HFFc6 (cell line): ENCODE measurements at places on chromosomes 11 and 22. TPM values are rescaled to one million over a fixed set of nuclear protein-coding genes. Genes with fewer than 3 reads are reported as not detected.

GRCh38 chr11:43988040-43988817 lies 45.8 kb downstream of the C11orf96 start:
- peaks cover 5% of the 10 kb centered on the region for H3K27me3 ChIP-seq
- peak overlapping the region; percentile 67; the same call in 1 of the 2 replicates for H3K4me3 ChIP-seq
- no peak overlapping the region for H3K27ac ChIP-seq

GRCh38 chr11:95516786-95517185 lies 272.8 kb downstream of the FAM76B start:
- H3K27me3 ChIP-seq: no peaks in the 10 kb centered on the region
- DNase-seq: no peak
- H3K36me3 ChIP-seq: no peaks in the 10 kb centered on the region; the same call in 1 of the 2 replicates
- H3K4me1 ChIP-seq: no peaks in the 10 kb centered on the region
- no peak overlapping the region for H3K27ac ChIP-seq

DNA sequence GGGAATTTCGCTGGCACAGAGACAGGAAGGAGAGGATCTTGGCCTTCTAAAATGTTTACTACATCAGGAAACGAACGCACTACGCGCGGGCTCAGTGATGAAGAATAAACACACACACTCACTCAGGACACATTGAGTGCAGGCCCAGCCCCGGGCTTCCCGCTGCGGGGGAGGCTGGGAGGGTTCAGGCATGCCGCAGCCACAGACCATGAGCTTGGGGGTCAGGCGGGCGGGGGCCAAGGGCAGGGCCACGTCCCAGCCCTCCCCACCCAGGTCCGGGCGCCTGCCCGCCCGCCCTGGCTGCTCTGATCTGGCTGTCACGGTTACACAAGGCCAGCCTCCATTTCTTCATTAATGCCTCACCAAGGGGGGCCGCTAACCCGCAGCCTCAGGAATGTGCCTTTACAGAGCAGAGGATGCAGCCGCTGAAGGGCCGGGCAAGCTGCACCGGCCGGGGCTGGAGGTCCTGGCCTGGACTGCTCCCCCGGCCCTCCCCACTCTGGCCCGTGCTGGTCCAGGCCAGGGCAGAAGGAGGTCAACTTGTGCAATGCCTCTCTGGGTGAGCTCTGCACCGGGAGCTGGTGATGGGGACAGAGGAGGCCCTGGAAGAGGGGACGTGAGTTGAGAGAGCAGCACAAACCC lies 41.7 kb downstream of the IGF2 start:
- peaks cover 2% of the 10 kb centered on the region for H3K27me3 ChIP-seq
- peaks cover 31% of the 10 kb centered on the region for H3K4me1 ChIP-seq
- 0 out of 2 replicates have a peak, but pooled peaks cover 4% of the 10 kb centered on the region for H3K36me3 ChIP-seq
- H3K4me3 ChIP-seq: peak overlapping the region; percentile 83
- DNase-seq: peak; percentile 75

- H3K4me1 ChIP-seq: peaks cover 82% of the 10 kb centered on the region
- no peak for DNase-seq
- peaks cover 21% of the 10 kb centered on the region for H3K36me3 ChIP-seq
- peaks cover 7% of the 10 kb centered on the region for H3K27me3 ChIP-seq
- H3K4me3 ChIP-seq: no peak overlapping the region
These were observed 29.6 kb downstream of the IRAG1 start for GRCh38 chr11:10663990-10664389.

DNA sequence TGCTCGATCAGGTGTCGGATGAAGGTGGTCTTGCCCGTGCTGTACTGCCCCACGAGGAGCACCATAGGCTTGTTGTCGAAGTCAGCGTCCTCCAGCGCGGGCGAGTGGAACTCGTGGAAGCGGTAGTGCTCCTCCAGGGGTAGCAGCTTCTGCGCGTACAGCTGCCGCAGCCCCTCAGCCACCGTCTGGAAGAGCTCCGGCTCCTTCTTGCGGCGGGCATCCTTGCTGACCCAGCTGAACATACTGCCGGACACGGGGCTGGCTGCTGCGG lies 263 bp downstream of the EHD1 start:
- peak overlapping the region; percentile 99 for H3K4me3 ChIP-seq
- peak overlapping the region; percentile 91 for H3K27ac ChIP-seq

- no peak for DNase-seq
- no peaks in the 10 kb centered on the region for H3K27me3 ChIP-seq
- no peak within 1 kb of the TSS for H3K4me3 ChIP-seq
- H3K27ac ChIP-seq: no peak within 1 kb of the TSS
These were observed at the start of gene OR8I2 for GRCh38 chr11:56093008-56093407. OR8I2 (plus strand) TSS chr11:56093308; CDS start chr11:56093308, 0 bp downstream.

GRCh38 chr22:29292379-29292778 lies 14.1 kb upstream of the GAS2L1 start:
- H3K4me1 ChIP-seq: no peaks in the 10 kb centered on the region
- no peak for DNase-seq
- no peaks in the 10 kb centered on the region for H3K27me3 ChIP-seq
- peaks cover 58% of the 10 kb centered on the region for H3K36me3 ChIP-seq
- no peak overlapping the region for H3K4me3 ChIP-seq

DNA sequence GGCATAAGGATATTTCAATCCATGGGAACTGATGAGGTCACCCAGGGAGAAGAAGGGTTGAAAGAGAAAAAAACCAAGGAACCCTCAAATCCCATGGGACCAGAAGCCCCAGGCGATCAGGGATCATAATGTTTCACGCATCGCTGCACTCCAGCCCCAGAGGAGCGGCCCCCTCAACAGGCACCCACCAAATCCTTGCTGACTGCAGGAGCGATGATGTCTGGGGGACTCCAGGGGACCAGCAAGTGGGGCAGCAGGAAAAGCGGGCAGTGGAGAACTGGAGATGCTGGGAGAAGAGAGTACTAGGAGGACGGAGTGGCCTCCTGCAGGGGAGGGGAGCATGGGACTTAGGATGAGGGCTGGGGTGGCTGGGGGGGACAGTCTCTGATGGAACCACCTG lies 47.7 kb upstream of the LINC01488 start:
- H3K4me1 ChIP-seq: peaks cover 39% of the 10 kb centered on the region
- H3K36me3 ChIP-seq: no peaks in the 10 kb centered on the region
- DNase-seq: no peak
- no peak overlapping the region for H3K27ac ChIP-seq
- peaks cover 2% of the 10 kb centered on the region; the same call in 1 of the 2 replicates for H3K27me3 ChIP-seq
- no peak overlapping the region for H3K4me3 ChIP-seq

GRCh38 chr11:124285610-124286344 lies 28.0 kb downstream of the OR8D1 start:
- DNase-seq: peak; percentile 48
- no peaks in the 10 kb centered on the region for H3K4me1 ChIP-seq
- H3K27me3 ChIP-seq: no peaks in the 10 kb centered on the region; the same call in 1 of the 2 replicates
- H3K36me3 ChIP-seq: no peaks in the 10 kb centered on the region
- H3K4me3 ChIP-seq: no peak overlapping the region

DNA sequence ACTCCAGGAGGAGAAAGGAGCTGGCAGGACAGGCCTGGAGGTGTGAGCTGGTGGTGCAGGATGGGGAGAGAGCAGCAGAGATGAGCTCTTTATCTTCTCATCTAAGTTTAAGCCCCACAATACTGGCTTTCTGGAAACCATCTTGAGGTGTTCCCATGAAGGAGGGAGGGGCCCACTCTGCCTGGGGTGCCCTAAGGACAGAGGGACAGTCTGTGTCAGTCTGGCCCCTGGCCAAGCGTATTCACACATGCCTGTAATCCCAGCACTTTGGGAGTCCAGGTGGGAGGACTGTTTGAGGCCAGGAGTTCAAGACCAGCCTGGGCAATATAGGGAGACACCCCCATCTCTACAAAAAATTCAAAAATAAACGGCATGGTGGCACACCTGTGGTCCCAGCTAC lies 8.9 kb downstream of the SERHL2 start:
- H3K36me3 ChIP-seq: no peaks in the 10 kb centered on the region; the same call in 1 of the 2 replicates
- H3K4me3 ChIP-seq: no peak overlapping the region
- DNase-seq: no peak
- no peaks in the 10 kb centered on the region; the same call in 1 of the 2 replicates for H3K27me3 ChIP-seq
- H3K27ac ChIP-seq: no peak overlapping the region

GRCh38 chr11:69787457-69787856 lies 12.3 kb upstream of the FGF4 start:
- H3K4me3 ChIP-seq: no peak overlapping the region
- peaks cover 6% of the 10 kb centered on the region; the same call in 1 of the 2 replicates for H3K4me1 ChIP-seq
- H3K27me3 ChIP-seq: peaks cover 45% of the 10 kb centered on the region
- H3K36me3 ChIP-seq: no peaks in the 10 kb centered on the region
- no peak for DNase-seq

- H3K4me1 ChIP-seq: peaks cover 39% of the 10 kb centered on the region
- H3K27me3 ChIP-seq: peaks cover 4% of the 10 kb centered on the region
- no peak overlapping the region for H3K27ac ChIP-seq
- peaks cover 7% of the 10 kb centered on the region; the same call in 1 of the 2 replicates for H3K36me3 ChIP-seq
These were observed 240.0 kb downstream of the MIAT start for GRCh38 chr22:26897384-26897783.

- H3K36me3 ChIP-seq: no peaks in the 10 kb centered on the region
- peaks cover 46% of the 10 kb centered on the region for H3K27me3 ChIP-seq
These were observed 14.8 kb downstream of the LMO2 start for GRCh38 chr11:33877038-33877437.

GRCh38 chr11:76239483-76240160 lies 33.3 kb upstream of the WNT11 start:
- H3K27me3 ChIP-seq: peaks cover 31% of the 10 kb centered on the region
- no peak for DNase-seq
- H3K4me1 ChIP-seq: peaks cover 11% of the 10 kb centered on the region
- H3K27ac ChIP-seq: no peak overlapping the region

DNA sequence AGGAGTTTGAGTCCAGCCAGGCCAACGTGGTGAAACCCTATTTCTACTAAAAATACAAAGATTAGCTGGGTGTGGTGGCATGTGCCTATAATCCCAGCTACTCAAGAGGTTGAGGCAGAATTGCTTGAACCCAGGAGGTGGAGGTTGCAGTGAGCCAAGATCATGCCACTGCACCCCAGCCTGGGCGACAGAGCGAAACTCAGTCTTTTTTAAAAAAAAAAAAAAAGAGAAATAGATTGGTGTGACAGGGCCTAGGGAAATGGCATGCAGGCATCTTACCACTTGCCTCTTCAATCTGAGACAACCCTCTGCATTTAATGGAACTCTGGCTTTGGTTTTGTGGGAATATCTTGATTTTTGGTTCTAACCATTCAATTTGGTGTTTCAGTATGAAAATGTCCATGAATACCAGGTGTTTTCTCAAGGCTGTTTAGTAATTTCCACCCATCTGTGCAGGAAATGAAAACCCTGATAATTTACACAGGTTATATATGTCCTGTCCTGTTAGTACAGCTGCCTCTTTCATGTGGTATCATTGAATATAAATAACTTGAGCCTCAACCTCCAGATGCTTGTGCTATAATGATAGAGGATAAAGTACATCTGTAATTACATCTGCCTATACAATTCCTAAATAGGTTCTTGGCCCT lies 8.4 kb downstream of the XBP1 start:
- peak overlapping the region; percentile 57; the same call in 1 of the 2 replicates for H3K27ac ChIP-seq
- DNase-seq: no peak
- peaks cover 5% of the 10 kb centered on the region; the same call in 1 of the 2 replicates for H3K27me3 ChIP-seq

DNA sequence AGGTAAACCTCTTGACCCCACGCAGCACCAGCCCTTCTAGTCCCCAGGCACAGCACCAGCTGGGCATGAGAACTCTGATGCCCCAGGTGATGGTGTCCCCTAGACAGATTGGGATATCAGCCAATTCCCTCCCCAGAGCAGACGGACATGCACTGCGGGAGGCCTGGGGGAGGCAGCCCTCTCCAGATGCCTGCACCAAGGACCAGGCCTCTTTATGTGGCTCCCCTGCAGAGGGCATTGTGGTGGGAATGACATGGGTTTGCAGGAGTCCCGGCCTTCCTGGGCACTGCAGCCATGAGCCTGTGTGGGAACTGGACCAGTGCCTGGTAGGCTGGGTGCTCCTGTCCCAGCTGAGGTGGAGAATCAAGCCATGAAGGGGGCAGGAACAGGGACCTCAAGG lies 25.9 kb downstream of the PPM1F start:
- no peak for DNase-seq
- H3K36me3 ChIP-seq: peaks cover 15% of the 10 kb centered on the region; the same call in 1 of the 2 replicates
- H3K27ac ChIP-seq: no peak overlapping the region
- no peaks in the 10 kb centered on the region for H3K4me1 ChIP-seq

- DNase-seq: no peak
- peaks cover 22% of the 10 kb centered on the region for H3K4me1 ChIP-seq
- peaks cover 35% of the 10 kb centered on the region for H3K36me3 ChIP-seq
- peaks cover 4% of the 10 kb centered on the region; the same call in 1 of the 2 replicates for H3K27me3 ChIP-seq
- H3K4me3 ChIP-seq: no peak overlapping the region
- no peak overlapping the region for H3K27ac ChIP-seq
These were observed 26.3 kb upstream of the EHF start for GRCh38 chr11:34594603-34595002.

- DNase-seq: no peak
- no peaks in the 10 kb centered on the region for H3K36me3 ChIP-seq
- no peaks in the 10 kb centered on the region for H3K4me1 ChIP-seq
- H3K27me3 ChIP-seq: no peaks in the 10 kb centered on the region
- no peak overlapping the region for H3K4me3 ChIP-seq
- H3K27ac ChIP-seq: no peak overlapping the region
These were observed 319.2 kb upstream of the CHORDC1 start for GRCh38 chr11:90542092-90542491.

DNA sequence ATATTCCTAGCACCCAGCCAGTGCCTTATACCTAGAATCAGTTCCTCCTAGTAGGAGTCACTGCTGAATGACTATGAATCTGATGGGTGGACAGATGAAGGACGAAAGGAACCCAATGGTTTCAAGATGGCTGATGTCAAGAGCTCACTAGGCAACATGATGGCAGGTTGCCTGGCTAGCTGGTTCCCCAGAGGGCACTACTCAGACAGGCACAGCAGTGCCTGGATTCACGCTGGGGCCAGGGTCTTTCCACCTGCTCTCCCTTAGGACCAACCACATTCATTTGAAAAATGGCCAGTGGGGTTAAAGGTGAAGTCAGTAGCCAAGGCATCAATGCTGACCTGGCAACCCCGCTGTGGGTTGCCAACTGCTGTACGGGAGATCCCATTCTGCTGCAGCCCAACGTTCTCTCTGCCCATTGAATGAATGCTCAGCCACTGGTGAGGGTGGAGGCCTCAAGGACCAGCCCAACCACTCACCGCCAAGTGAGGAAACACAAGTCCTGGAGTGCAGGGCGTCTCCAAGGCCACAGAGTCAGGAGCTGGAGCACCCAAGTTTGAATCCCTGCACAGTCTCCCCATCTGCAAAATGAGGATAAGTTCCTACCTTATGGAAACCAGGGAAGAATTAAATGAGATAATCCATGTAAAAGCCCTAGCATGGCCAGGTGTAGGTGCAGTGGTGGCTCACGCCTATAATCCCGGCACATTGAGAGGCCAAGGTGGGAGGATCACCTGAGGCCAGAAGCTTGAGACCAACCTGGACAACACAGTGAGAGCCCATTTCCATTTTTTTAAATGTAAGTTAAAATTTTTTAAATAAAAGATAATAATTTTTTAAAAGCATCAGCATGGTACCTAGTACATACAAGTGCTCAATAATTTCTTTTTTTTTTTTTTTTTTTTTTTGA lies 12.4 kb downstream of the MYH9 start:
- no peak for DNase-seq
- H3K4me3 ChIP-seq: peak overlapping the region; percentile 67
- H3K27ac ChIP-seq: peak overlapping the region; percentile 89
- peaks cover 46% of the 10 kb centered on the region for H3K36me3 ChIP-seq

- H3K27ac ChIP-seq: no peak overlapping the region
- H3K36me3 ChIP-seq: no peaks in the 10 kb centered on the region
- no peak overlapping the region for H3K4me3 ChIP-seq
- H3K27me3 ChIP-seq: no peaks in the 10 kb centered on the region; the same call in 1 of the 2 replicates
- DNase-seq: no peak
- peaks cover 23% of the 10 kb centered on the region for H3K4me1 ChIP-seq
These were observed 32.1 kb downstream of the GDPD5 start for GRCh38 chr11:75493626-75494025.

STX3 gene
- 19.1 and 20.5 TPM in 2 replicates for total RNA-seq

CACNA1I gene
- total RNA-seq: not detected in 3 replicates

CNTN5 gene
- not detected in 3 replicates for total RNA-seq

IL17REL gene
- not detected in 3 replicates for total RNA-seq

RFPL3 gene
- not detected in 3 replicates for total RNA-seq

PHETA2 gene
- total RNA-seq: 8.1 to 13.2 TPM (median 11.8 TPM) in 3 replicates

GLYAT gene
- total RNA-seq: not detected in 2 replicates
